ENCODE measurements at places on chromosomes 16 and 17. TPM values are rescaled to one million over a fixed set of nuclear protein-coding genes. Genes with fewer than 3 reads are reported as not detected.

Gene CEP112
- 27.9 TPM for total RNA-seq

Gene ACSM2A
- total RNA-seq = not detected

Gene XAF1
- 44.9 TPM for total RNA-seq

Gene C17orf67
- total RNA-seq = 3.3 TPM

Gene OTOA
- total RNA-seq = 1.9 TPM

Gene INCA1
- total RNA-seq = 2.2 TPM

Gene CDRT15L2
- total RNA-seq = not detected

Gene PRCD
- total RNA-seq = 27.7 TPM

Gene ABCA6
- total RNA-seq = 16.8 TPM

Gene KRT27
- not detected for total RNA-seq

Gene SMIM36
- total RNA-seq = not detected

Gene SCIMP
- total RNA-seq = 1.3 TPM

Gene TPPP3
- 256 TPM for total RNA-seq

Gene CCDC200
- 0.68 TPM for total RNA-seq

Gene USP10
- 72.8 TPM for total RNA-seq

Gene CIITA
- total RNA-seq = 9.7 TPM

Gene LITAFD
- total RNA-seq = not detected

Gene TBC1D3
- not detected for total RNA-seq

Gene HSF5
- total RNA-seq = 0.45 TPM

Gene CCL3
- 0.36 TPM for total RNA-seq

Gene CCL8
- total RNA-seq = not detected

Gene CETP
- not detected for total RNA-seq

Gene NME2
- total RNA-seq = 168 TPM

Gene ARL5C
- not detected for total RNA-seq

Gene CD300LB
- 0.30 TPM for total RNA-seq

Gene AANAT
- total RNA-seq = not detected

Gene SAMD14
- 49.4 TPM for total RNA-seq

Gene CDRT15
- not detected for total RNA-seq

Gene LYRM9
- total RNA-seq = 32.6 TPM

Gene EVI2A
- total RNA-seq = 17.5 TPM

Gene GLP2R
- total RNA-seq = 3.6 TPM

Gene PKMYT1
- 6.9 TPM for total RNA-seq

Gene ZNF750
- total RNA-seq = not detected

Gene KRT39
- total RNA-seq = not detected

Gene MEIOB
- not detected for total RNA-seq

Gene SLC2A4
- 3.7 TPM for total RNA-seq

Gene TMEM92
- not detected for total RNA-seq

Gene PSMC3IP
- 5.8 TPM for total RNA-seq

Gene ITGAL
- total RNA-seq = 5.7 TPM

Gene ZNF287
- 14.3 TPM for total RNA-seq

Gene USP43
- 14.6 TPM for total RNA-seq

Gene TBX4
- total RNA-seq = not detected

Gene NPIPA2
- 7.4 TPM for total RNA-seq

Gene KRTAP4-1
- not detected for total RNA-seq

Gene LRRC37A3
- total RNA-seq = 58.3 TPM

Gene CLDN9
- 3.3 TPM for total RNA-seq
